GM12878 (cell line): ENCODE measurements at places on chromosomes 2 and 18. TPM values are rescaled to one million over a fixed set of nuclear protein-coding genes. Genes with fewer than 3 reads are reported as not detected.

DNA sequence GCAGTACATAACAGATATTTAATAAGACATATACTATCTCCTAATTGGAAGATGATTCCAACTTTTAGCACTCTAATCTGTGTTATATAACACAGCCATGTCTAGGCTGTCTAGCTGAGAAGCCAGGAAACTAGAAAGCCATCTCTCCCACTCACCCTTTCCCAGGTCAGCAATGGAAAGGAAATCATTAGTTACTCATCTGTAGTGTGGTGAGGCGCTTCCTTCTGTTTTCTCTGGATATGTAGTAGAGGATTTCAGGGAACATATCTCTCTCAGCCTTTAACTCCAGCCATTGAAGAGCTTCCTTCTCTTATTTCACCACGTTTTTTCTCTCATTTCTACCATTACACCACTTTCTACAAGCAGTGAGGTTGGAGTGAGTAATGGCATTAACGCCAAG is 19.4 kb downstream of the RBBP8 start:
- H3K36me3 ChIP-seq, result 0 out of 2 replicates have a peak, but pooled peaks cover 9% of the 10 kb centered on the region
- no peaks in the 10 kb centered on the region for H3K27me3 ChIP-seq
- H3K4me1 ChIP-seq, result no peaks in the 10 kb centered on the region
- H3K27ac ChIP-seq, result no peak overlapping the region
- H3K4me3 ChIP-seq, result no peak overlapping the region

GRCh38 chr2:220194630-220195584 is 567.5 kb downstream of the SLC4A3 start:
- no peak for DNase-seq
- no peak overlapping the region for H3K4me3 ChIP-seq
- H3K27me3 ChIP-seq, result no peaks in the 10 kb centered on the region
- no peaks in the 10 kb centered on the region for H3K4me1 ChIP-seq

- H3K27me3 ChIP-seq, result no peaks in the 10 kb centered on the region
- no peaks in the 10 kb centered on the region for H3K4me1 ChIP-seq
- no peak overlapping the region for H3K4me3 ChIP-seq
These were observed 65.8 kb downstream of the PARD3B start for GRCh38 chr2:204611017-204611631.

GRCh38 chr2:26438526-26438925 is 36.8 kb downstream of the DRC1 start:
- no peak overlapping the region for H3K27ac ChIP-seq
- no peaks in the 10 kb centered on the region for H3K36me3 ChIP-seq
- DNase-seq, result no peak
- H3K4me1 ChIP-seq, result no peaks in the 10 kb centered on the region
- H3K4me3 ChIP-seq, result no peak overlapping the region
- H3K27me3 ChIP-seq, result no peaks in the 10 kb centered on the region

- H3K4me1 ChIP-seq, result no peaks in the 10 kb centered on the region
- H3K27me3 ChIP-seq, result no peaks in the 10 kb centered on the region
- no peak overlapping the region for H3K27ac ChIP-seq
- H3K36me3 ChIP-seq, result no peaks in the 10 kb centered on the region
- DNase-seq, result no peak
These were observed 987.2 kb upstream of the CDH2 start for GRCh38 chr18:29164020-29164706.

GRCh38 chr2:103401621-103402020 is 639.8 kb downstream of the TMEM182 start:
- H3K27me3 ChIP-seq, result no peaks in the 10 kb centered on the region
- H3K4me3 ChIP-seq, result no peak overlapping the region
- H3K36me3 ChIP-seq, result no peaks in the 10 kb centered on the region
- no peak overlapping the region for H3K27ac ChIP-seq
- DNase-seq, result no peak
- H3K4me1 ChIP-seq, result no peaks in the 10 kb centered on the region

- no peaks in the 10 kb centered on the region for H3K27me3 ChIP-seq
- no peak for DNase-seq
- no peak overlapping the region for H3K27ac ChIP-seq
- H3K4me1 ChIP-seq, result peaks cover 6% of the 10 kb centered on the region; the same call in 1 of the 2 replicates
These were observed 24.4 kb downstream of the PUM2 start for GRCh38 chr2:20326163-20326780.

DNA sequence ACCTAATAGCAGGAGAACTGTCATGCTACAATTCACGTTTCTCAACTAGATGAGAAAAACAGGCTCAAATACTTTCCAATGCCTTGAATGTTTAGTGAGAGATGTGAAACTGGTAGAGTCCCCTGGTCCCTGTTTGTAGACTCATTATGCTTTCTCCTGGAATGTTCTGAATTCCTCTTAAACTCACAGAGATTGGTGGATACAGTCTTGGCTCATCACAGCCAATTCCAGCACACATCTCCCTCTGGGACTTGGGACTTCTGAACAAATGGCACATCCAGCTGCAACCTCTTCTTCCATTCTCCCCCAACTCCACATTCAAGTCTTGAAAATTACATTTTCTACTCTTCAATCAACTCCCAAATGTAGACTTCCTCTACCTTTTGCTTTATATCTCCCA is 58.4 kb upstream of the NT5C1B start:
- no peak for DNase-seq
- H3K4me1 ChIP-seq, result no peaks in the 10 kb centered on the region
- no peak overlapping the region for H3K27ac ChIP-seq
- H3K36me3 ChIP-seq, result no peaks in the 10 kb centered on the region

- H3K4me1 ChIP-seq, result peaks cover 5% of the 10 kb centered on the region; the same call in 1 of the 2 replicates
- H3K4me3 ChIP-seq, result no peak overlapping the region
- no peak for DNase-seq
- no peak overlapping the region for H3K27ac ChIP-seq
- H3K36me3 ChIP-seq, result no peaks in the 10 kb centered on the region
These were observed 43.2 kb downstream of the SDC1 start for GRCh38 chr2:20181761-20182160.

GRCh38 chr2:212921711-212922110 is 229.7 kb downstream of the IKZF2 start:
- no peak overlapping the region for H3K27ac ChIP-seq
- no peaks in the 10 kb centered on the region for H3K27me3 ChIP-seq
- H3K36me3 ChIP-seq, result no peaks in the 10 kb centered on the region
- H3K4me1 ChIP-seq, result no peaks in the 10 kb centered on the region
- no peak for DNase-seq
- no peak overlapping the region for H3K4me3 ChIP-seq

GRCh38 chr2:76506538-76506937 is 795.8 kb upstream of the GCFC2 start:
- no peak overlapping the region for H3K4me3 ChIP-seq
- no peaks in the 10 kb centered on the region for H3K27me3 ChIP-seq
- H3K4me1 ChIP-seq, result no peaks in the 10 kb centered on the region
- no peaks in the 10 kb centered on the region for H3K36me3 ChIP-seq
- DNase-seq, result no peak
- no peak overlapping the region for H3K27ac ChIP-seq

- H3K27ac ChIP-seq, result no peak overlapping the region
- H3K4me1 ChIP-seq, result no peaks in the 10 kb centered on the region
- no peak overlapping the region for H3K4me3 ChIP-seq
- H3K36me3 ChIP-seq, result no peaks in the 10 kb centered on the region
These were observed 61.8 kb downstream of the CDH2 start for GRCh38 chr18:28115149-28115550.

DNA sequence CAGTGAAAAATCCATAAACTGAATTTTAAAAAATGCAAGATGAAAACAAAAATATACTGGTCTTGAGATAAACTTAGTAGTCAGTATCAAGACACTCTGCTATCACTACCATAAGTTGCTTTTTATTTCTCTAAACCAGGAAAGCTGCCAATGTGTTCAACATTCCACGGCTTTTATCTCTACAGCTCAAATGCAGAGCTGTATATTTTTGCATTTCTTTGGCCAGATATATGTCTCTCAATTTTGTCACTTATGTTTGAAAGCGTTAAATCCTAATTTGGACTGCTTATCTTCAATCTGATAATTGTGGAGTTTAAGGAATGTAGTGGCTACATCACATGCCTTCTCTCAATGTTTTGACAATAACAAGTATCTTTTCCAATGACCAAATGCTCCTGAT is 609.5 kb downstream of the EPHA4 start:
- no peaks in the 10 kb centered on the region for H3K27me3 ChIP-seq
- H3K36me3 ChIP-seq, result no peaks in the 10 kb centered on the region
- no peaks in the 10 kb centered on the region for H3K4me1 ChIP-seq

DNA sequence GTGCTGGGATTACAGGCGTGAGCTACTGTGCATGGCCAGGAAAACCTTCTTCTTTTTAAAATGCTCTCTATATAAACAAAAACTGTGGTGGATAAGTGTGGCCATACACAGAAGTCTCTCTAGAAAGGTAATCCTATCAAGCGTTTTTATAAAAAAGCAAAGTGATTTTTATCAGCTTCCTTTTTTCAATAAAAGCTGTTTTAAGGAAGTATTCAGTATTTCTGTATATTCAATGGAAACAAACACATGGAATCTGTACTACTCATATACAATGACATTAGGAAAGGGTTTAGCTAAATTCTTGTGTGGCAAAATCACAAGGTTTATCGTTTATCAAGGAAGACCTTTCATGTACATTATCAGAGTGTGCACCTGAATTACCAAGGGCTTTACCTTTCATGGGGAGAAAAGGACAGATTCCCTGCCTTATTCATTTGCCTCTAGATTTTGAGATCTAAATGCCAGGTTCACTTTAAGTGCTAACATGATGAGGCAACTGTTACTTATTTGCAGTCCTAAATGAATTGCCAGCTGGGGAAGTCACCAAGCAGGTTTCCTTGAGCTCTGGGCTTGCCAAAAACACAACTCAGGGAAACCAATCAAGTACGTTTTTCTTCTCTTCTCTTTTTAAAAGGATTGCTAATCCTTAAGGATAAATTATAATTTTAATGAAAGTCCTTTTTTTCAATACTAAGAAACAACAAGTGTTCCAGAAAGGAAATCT is 70.8 kb downstream of the RTN4 start:
- no peak for DNase-seq
- H3K36me3 ChIP-seq, result no peaks in the 10 kb centered on the region; the same call in 1 of the 2 replicates
- no peaks in the 10 kb centered on the region for H3K27me3 ChIP-seq

GRCh38 chr2:85577386-85578242 is at the start of gene VAMP8:
VAMP8 (plus strand) TSS chr2:85577586; CDS start chr2:85577647, 61 bp downstream.
- peaks cover 13% of the 10 kb centered on the region for H3K4me1 ChIP-seq
- H3K4me3 ChIP-seq, result peak within 1 kb of the TSS; percentile 77
- no peaks in the 10 kb centered on the region for H3K27me3 ChIP-seq
- peak within 1 kb of the TSS; percentile 77 for H3K27ac ChIP-seq
- DNase-seq, result no peak

DNA sequence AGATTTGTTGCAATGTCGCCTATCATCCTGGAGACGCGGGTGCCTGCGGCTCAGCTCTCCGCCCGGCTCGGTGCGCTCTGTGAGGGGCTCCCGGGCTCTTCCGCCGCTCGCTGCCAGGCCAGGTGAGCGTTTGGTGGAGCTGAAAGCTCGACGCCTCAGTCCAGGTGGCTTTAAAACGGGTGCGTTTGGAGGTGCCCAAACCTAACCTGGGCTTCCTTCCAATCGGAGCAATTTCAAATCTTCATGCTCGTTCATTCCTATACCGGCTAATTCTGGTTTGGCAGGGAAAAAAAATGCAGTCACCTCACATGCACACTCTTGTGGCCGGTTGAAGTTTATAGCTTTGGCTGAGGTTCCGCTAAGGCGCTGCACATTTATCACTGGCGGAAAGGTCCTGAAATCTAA is at the start of gene SLC16A14:
TSS of gene SLC16A14 (minus strand) at position 274 of the 405 bp plus-strand sequence. CDS start 9,572 bp downstream, outside the sequence.
- H3K27ac ChIP-seq, result peak within 1 kb of the TSS; percentile 56; the same call in 1 of the 2 replicates
- peak within 1 kb of the TSS; percentile 82 for H3K4me3 ChIP-seq
- H3K36me3 ChIP-seq, result no peaks in the 10 kb centered on the region
- peaks cover 5% of the 10 kb centered on the region for H3K4me1 ChIP-seq
- peaks cover 2% of the 10 kb centered on the region; the same call in 1 of the 2 replicates for H3K27me3 ChIP-seq

DNA sequence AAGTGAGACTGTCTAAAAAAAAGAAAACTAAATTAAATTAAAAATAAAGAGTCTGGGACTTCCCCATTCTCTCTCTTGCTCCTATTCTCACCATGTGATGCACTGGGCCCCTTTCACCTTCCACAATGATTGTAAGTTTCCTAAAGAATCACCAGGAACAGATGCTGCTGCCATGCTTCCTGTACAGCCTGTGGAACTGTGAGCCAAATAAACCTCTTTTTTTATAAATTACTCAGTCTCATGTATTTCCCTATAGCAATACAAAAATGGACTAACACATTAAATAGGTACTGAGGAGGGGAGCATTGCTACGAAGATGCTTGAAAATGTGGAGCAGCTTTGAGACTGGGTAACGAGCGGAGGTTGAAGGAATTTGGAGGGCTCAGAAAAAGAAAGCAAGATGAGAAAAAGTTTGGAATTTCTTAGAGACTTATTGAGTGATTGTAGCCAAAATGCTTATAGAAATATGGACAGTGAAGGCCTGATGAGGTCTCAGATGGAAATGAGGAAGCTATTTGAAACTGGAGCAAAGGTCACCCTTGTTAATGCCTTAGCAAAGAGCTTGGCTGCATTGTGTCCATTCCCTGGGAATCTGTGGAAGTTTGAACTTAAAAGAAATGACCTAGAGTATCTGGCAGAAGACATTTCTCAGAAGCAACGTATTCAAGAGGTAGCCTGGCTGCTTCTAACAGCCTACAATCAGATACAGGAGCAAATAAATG is 128.7 kb downstream of the EIPR1 start:
- H3K27ac ChIP-seq, result no peak overlapping the region
- peaks cover 7% of the 10 kb centered on the region for H3K4me1 ChIP-seq
- H3K4me3 ChIP-seq, result no peak overlapping the region
- no peaks in the 10 kb centered on the region for H3K27me3 ChIP-seq
- H3K36me3 ChIP-seq, result peaks cover 2% of the 10 kb centered on the region; the same call in 1 of the 2 replicates

GRCh38 chr2:16507655-16508489 is 157.8 kb downstream of the CYRIA start:
- H3K36me3 ChIP-seq, result no peaks in the 10 kb centered on the region
- H3K27ac ChIP-seq, result no peak overlapping the region
- no peak for DNase-seq
- no peak overlapping the region for H3K4me3 ChIP-seq
- peaks cover 11% of the 10 kb centered on the region; the same call in 1 of the 2 replicates for H3K27me3 ChIP-seq

DNA sequence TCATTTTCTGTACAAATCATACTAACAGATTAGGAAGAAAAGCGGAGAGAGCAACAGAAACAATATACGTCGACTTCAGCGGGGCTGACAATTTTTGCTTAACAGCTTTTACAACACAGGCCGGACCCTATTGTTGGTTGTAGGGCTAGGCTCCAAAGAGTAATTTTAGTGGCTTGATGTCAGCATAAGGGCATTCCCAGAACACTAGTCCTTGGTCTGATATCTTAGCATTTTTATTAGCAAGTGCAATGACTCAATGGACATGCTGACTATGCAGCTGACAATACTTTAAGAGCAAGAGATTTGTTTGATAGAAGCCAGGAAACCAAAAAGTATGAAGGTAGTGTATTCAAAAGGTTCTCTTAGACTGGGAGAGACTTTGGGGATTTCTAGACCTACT is 209.9 kb downstream of the LNPK start:
- no peak overlapping the region for H3K4me3 ChIP-seq
- no peaks in the 10 kb centered on the region for H3K36me3 ChIP-seq
- no peak for DNase-seq
- H3K4me1 ChIP-seq, result no peaks in the 10 kb centered on the region
- no peaks in the 10 kb centered on the region for H3K27me3 ChIP-seq

The ALLC gene
- not detected in 2 replicates for total RNA-seq

The PJVK gene
- total RNA-seq, result 2.9 and 3.1 TPM in 2 replicates

The HOXD13 gene
- total RNA-seq, result not detected in 2 replicates

The KCNG2 gene
- not detected in 2 replicates for total RNA-seq

The HOXD4 gene
- not detected in 2 replicates for total RNA-seq
